ENCODE measurements at places on chromosomes 6 and 20.

GRCh38 chr6:169890901-169891300 lies 139.5 kb downstream of the ERMARD start:
- DNase-seq = no peak

DNA sequence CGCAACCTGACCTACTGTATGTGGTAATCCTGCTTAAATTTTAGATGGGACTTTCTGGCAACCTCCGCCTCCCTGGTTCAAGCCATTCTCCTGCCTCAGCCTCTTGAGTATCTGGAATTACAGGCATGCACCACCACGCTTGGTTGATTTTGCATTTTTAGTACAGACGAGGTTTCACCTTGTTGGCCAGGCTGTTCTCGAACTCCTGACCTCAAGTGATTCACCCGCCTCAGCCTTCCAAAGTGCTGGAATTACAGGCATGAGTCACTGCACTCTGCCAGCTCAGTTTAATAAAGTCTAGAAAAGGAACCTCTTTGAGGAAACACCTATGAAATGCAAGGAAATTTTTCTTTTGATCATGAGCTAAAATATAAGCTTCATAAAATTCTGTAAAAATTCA lies 9.0 kb upstream of the PLCB4 start:
- no peak for DNase-seq

- DNase-seq = no peak
Measured at GRCh38 chr6:2900221-2900807, 2.8 kb downstream of the SERPINB9 start.

DNA sequence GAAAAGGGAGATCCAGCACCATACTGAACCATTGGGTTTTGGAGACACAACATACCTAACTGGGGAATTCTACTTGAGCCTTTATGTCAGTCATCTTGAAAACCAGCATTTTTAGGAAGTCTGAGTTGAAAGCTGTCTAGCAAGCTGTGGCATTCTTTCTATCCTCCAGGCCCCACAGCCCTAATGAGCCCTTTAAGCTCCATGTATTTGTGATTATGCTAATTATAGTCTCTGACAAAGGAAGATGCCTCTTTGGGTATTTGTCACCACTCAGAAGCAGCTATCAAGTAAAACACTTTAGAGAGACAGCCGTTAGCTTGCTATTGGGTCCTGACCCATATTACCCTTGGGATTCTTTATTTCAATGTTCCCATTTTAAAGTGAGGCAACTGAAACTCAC lies 159.5 kb upstream of the MANEA start:
- no peak for DNase-seq

GRCh38 chr20:34907616-34908469 lies 31.4 kb downstream of the ACSS2 start:
- DNase-seq = no peak

DNA sequence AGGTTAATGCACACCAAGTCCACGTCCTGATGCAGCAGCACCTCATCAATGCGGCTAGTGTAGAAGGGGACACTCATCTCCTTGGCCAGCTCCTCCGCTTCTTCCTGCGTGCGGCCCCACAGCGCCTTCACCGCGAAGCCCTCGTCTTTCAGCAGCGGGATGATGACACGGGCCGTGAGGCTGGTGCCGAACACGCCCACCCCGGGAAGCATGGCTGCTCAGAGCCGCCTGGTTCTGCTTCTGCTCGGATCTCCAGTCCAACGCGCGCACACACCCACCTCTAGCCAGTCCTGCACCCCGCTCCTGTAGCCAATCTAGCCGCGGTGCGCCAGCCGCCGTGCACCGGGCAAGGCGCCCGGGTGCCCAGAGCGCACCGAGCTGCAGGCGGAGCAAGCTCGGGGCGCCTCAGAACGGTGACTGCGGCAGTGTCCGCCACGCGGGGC lies 700 bp downstream of the GFOD1 start:
- DNase-seq = peak; percentile 33

- DNase-seq = no peak
Measured at GRCh38 chr6:150119173-150119572, 23.7 kb upstream of the PPP1R14C start.

DNA sequence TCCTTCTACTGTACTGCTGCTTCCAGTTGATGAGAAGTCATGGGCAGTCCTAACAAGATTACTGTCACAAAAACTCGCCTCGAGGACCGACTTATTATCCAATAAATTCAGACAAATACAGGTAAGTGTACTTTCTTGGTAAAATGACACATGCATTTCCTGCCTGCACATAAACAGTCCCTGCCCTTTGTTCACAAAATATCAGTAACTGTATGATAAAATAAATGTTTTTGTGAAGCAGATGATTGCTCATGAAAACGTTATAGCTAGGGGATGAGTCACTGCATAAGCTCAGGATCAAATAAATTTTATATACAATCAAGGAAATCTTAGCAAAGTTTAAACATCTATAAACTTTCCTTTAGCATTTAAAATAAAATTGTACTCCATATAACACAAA lies 164.5 kb upstream of the RIPOR2 start:
- no peak for DNase-seq

- no peak for DNase-seq
Measured at GRCh38 chr6:25617997-25618396, 34.0 kb upstream of the SCGN start.

DNA sequence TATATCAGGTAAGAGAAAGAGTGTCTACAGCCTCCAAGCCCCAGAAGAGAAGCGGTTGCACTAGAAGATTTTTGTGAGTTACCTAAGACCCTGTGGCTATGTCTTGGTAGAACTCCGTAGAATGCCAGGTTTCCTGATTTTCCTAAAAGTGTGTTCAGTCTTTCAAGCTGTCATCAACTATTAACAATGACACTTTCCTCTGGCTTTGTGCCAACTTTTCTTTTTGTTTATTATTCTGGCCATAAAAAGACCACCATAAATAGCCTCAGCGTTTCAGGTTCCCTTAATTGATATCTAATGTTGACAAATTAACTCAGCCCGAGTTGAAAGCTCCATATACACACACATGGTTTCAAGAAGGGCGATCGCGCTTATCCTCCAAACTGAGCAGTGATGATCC lies 1.2 kb downstream of the PAK5 start:
- no peak for DNase-seq

DNA sequence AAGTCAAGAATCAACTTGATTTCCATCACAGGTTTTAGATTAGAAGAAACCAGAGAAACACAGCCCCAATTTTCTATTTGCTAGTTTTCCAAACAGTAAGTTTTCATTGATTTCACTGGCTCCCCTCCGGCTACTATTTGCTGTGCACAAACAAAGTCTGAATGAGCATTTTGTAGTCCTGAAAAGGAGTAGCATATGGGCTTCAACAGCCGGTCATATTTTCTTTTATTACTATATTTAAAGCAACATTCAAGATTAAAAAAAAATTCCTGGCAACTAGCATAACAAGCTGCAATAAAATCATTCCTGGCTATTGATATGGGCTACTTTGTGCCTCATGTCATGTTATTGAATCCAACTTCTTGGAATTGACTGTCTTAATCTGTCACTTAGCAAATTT lies 48.3 kb downstream of the CARMIL1 start:
- no peak for DNase-seq

DNA sequence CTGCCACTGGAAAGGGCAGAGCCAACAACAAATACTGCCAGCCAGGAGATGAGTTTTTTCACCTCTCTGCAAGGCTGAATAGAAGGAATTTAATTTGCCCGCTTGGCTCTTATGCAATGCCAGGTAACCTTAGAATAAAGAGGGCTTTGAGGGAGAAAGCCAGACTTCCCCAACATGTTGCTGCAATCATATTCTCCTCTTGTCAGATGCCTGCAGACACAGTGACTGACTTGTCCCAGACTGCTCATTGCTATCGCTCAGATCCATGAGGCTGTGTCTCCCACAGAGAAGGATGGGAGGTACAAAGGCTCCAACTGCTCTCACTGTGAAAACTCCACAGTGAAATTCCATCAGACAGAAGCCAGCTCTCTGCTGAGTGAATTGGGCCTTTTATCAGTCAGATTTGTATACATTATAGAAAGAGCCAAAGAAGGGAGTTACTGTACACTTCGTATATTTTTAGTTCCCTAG lies 517.0 kb upstream of the ID4 start:
- no peak for DNase-seq

DNA sequence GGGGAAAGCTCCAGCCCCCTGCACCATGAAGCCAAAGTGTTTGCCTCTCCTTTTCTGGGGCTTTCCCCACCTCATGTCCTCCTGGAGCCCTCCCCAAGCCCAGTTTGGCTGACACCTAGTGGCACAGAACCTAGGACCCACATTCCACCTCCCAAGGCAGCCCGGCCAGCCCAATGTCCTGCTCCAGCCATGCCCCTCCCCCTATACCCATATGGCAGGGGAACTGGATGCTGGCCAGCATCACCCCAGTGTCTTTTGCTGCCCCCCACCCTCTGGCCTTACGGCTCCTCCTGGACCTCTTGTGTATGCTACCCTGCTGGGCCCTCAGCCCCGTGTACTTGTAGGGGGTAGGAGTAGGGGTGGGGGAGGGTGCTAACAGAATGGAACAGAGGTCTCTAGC lies 170.1 kb downstream of the KIF6 start:
- DNase-seq = no peak

DNA sequence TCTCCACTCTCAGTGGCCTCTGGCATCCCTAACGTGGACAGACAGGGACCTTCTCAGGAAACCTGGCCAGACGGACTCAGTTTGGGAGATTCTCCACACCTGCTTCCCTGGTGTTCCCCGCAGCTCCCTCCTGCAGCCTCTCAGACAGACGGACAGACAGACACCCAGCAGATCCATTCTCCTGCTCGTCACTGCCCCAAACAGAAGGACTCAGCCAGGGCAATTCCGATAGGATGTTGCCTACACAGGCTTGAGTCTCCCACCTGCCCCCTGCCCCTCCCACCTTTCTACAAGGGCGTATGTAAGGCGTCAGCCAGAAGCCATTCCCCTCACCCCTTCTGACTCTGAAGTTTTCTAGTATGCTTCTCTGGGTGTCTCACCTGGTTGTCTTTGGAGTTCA lies 428 bp downstream of the CCM2L start:
- DNase-seq = no peak

GRCh38 chr6:168035098-168035660 lies 37.7 kb downstream of the KIF25 start:
- no peak for DNase-seq

DNA sequence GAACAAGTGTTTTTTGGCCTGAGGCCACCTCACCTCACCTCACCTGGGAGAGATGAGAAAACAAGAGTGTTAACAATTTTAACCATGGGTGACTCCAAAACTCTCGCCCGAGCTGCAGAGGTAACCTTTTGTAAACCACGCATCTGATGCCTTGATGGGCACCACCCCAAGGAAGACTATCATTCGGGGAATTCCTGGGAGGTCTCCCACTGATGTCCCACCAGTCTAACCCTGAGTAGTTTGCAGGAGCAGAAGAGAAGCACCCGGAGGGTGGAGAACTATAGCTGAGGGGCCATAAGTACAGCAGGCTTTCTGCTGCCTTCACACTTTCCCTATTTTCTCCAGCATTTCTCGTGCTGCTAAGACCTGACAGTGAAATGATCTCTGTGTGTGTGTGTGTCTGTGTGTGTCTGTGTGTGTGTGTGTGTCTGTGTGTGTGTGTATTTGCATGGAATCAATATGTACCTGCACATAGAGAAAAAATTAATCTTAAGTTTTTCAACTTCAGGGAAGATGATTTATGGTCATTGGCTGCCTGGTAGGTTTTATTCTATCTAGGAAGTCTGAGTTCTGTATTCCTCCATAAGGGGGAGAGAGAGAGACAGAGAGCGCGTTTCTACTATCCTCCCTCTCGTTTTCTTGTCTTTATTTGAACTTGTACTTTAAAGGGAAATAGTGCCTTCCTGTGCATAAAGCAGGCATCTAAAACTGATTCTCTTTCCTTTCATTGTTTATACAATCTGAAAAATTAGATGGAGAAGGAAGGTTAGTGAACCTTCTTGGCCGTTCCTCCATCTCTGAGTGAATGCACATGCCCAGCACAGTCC lies 75.8 kb downstream of the CAP2 start:
- DNase-seq = no peak

DNA sequence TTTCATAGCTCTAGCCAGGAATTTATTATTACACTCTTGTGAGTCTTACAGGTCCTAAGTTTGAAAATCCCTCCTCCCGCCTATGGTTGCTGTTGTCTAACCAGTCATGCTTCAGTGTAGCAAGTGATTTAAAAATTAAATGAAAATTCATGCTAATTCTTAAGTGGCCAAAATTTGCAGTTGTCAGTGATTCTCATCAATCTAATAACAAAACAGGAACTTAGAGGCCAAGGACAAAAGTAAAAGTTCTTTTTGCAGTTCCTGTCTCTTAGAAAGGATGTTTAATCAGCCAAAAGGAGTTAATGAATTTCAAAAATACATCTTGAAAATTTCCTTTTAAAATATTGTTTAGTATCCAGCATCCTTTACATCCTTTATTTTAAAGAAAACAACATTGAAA lies 36.3 kb downstream of the VTA1 start:
- DNase-seq = no peak

DNA sequence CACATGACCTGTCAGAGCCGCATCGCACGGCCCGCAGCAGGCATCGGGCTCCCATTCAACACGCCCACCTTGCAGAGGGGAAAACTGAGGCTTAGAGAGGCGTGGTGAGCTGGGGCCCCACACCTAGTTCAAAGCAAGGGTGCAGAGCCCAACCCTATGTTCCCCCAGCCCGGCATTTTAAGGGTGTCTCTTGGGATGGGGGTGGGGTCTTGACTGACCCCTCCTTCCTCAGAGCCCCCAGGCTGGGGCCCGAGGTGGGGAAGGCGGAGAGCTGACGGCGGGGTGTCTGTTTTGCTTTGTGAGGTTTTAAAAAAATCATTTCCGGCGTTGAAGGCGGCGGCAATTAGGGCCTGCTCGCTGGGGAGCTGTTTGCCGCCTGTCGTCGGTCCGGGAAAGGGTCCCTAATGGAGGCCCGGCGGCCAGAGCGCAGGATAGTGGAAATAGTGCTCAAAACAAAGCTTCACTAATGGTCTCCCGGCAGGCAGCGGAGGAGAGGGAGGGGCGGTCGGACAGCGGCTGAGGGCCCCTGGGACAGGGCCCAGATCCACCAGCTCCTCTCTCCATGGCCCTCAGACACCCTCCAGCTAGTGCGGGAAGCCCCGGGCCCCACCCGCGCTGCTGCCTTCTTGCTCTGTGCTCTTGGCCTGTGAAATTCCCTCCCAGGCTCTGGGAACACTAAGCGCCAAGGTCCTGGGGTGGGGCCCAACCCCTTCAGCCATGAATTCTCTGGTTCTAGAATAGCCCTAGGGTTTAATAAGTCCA lies 11.9 kb downstream of the VSTM2L start:
- DNase-seq = no peak

GRCh38 chr6:110284855-110285254 lies 73.3 kb downstream of the METTL24 start:
- DNase-seq = no peak
